HEK293T (cell line): ENCODE measurements at places on chromosomes 5 and 9.

DNA sequence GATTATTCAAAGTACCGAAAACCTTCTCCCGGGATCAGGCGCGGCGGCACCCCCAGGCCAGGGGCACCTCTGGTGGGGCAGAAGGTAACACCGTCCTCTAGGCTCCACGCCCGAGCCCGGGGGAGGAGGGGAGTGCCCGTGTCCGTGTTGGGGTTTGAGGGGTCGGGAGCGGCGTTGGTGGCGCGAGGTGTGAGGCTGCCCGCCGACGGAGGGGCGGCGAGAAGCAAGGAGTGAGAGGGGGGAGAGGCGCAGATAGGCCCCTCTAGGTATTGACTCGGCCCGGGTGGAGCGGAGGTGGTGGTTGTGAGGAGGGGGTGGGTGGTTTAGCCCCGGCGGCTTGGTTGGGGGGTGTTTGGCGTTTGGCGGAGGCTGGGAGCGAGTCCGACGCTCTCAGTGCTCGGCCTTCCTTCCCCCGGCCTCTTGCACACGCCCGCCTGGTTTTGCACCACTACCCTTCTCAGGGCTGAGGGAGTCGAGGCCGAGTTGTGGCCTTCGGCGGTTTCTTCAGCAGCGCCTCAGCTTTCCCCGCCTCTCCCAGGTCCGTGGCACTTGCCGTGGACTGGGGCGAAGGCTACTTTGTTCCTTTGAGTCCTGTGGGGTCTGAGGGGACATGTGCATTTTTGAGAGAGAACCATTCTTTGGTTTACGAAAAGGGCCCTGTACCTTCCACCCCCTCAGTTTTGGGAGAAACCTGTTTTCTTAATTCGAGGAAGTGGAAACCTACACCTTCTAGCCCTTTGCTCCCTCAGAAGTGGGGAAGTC, 450 bp downstream of the GPBP1 start:
- no peak for DNase-seq

DNA sequence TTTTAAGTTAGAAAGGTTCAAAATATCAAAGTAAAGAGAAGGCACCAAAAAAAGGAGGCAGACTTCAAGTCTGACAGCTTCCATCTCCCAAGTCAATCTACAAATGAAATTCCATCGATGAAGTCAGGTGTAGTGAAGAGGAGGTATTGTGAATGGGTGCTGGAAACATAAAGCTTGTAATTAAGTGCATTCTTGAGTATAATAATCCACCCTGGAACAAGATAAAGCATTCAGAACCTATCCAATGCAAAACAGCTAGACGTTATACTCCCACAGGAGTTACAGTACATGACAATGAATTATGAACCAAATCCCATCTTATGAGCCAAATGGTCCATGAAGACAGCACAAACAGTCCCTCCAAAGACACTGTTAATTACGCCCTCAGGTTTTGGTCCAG, 22.3 kb downstream of the BNC2 start:
- no peak for DNase-seq

- DNase-seq, result peak; percentile 87
Measured at GRCh38 chr9:129783516-129784361, 19.2 kb upstream of the TOR1B start.

GRCh38 chr5:136030252-136030651, 1.5 kb downstream of the TGFBI start:
- DNase-seq, result no peak
